Ovary (tissue), 10 donors: ENCODE measurements at places on chromosomes 1 and 21. TPM values are rescaled to one million over a fixed set of nuclear protein-coding genes. Genes with fewer than 3 reads are reported as not detected.
A peak's percentile ranks its signal among the peaks of the same experiment; 100 is the strongest.

DNA sequence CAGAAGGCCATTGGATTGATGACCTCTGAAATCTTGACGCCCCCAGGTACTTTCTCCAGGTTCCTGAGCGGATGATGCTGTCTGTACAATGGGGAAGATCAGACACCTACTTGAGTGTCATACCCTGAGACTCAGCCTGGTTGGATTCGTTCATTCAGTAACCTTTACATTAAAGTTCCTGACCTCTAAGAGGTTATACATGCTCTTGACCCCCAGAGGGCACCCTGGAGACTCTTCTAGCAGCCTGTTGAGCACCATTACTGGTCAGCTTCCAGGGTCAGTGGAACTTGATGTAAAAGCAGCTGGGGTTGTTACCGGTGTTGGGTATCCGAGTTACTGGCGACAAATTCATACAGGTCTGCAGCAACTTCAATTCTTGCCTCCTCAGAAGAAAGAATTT lies 114.3 kb upstream of the ZNF678 start:
- DNase-seq = no peak

The FUBP1 gene
- 78.8 TPM for polyA plus RNA-seq

DNA sequence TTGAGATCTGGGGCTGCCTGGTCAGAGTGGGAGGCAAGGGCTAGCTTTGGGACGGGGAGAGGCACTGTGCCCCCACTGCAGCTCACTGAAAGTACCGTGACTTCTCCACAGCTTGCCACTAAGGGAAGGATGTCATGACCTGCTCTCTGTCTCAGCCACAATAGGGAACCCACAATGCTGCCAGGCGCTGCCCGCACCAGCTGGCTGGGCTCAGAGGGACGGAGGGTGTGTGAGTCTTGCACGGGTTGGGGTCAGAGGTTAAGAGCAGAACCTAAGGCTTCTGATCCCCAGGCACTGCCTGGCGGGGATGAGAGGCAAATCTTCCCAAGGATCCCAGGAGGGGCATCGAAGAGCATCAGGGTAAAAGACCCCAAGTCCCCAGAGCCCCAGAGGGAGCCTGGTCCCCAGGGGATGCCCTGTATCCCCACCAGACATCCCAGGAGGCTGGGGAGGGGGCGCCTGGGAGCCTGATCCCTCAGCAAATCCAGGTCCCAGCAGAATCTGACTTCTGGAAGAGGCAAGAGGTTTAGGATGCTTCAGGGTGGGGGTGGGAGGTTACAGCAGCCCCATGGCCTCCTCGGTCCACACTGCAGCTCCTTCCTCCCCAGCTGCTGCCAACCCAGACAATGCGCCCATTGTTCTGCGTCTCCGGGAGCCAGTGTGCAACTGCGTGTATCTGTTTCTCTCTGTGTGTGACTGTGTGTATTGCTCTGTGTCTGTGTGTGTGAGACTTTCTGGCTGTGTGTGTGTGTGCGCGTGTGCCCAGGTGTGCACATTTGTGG lies 2.0 kb upstream of the MARCKSL1 start:
- DNase-seq = no peak

DNA sequence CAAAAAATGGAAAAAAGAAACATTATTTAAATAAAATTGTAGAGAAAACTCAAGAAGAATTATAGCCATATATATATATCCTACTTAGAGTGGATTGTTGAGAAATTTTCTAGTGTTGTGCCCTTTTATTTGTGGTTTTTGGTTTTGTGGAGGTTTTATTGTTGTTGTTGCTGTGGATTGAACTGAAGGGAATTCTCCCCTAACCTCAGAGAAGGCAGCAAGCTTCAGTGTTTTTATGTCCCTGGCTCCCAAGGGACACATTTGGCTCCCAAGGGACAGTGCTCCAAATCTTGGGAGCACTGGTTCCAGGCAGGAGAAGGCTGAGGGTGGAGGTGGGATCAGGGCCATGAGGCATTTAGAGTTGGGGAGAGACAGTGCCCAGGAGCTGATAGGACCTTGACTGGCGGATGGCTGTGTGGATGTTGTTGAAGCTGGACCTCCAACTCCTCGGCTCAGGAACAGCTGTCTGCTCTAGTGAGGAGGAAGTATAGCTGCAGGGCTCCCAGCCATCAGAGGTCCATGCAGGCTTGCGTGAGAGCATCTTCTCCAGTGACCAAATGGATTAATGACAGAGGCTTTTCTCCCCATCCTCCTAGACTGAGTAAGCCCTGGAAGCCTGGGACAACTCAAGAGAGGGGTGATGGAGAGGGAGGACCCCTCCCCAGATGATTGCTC lies 100.5 kb downstream of the TEX35 start:
- no peak for DNase-seq

- peak; percentile 89 for DNase-seq
These were observed 14.8 kb downstream of the IL6R start for GRCh38 chr1:154419620-154420571.
